Kidney (tissue), 22 donors: ENCODE measurements at places on chromosomes 3 and 15. TPM values are rescaled to one million over a fixed set of nuclear protein-coding genes. Genes with fewer than 3 reads are reported as not detected.

GRCh38 chr3:172543884-172544283 is 20.7 kb upstream of the TNFSF10 start:
- H3K36me3 ChIP-seq = no peaks in the 10 kb centered on the region
- DNase-seq = no peak
- no peaks in the 10 kb centered on the region for H3K27me3 ChIP-seq
- H3K27ac ChIP-seq = no peak overlapping the region
- peaks cover 7% of the 10 kb centered on the region for H3K4me1 ChIP-seq
- no peak overlapping the region for H3K4me3 ChIP-seq

The ALPK3 gene
- 20.2 TPM for total RNA-seq

DNA sequence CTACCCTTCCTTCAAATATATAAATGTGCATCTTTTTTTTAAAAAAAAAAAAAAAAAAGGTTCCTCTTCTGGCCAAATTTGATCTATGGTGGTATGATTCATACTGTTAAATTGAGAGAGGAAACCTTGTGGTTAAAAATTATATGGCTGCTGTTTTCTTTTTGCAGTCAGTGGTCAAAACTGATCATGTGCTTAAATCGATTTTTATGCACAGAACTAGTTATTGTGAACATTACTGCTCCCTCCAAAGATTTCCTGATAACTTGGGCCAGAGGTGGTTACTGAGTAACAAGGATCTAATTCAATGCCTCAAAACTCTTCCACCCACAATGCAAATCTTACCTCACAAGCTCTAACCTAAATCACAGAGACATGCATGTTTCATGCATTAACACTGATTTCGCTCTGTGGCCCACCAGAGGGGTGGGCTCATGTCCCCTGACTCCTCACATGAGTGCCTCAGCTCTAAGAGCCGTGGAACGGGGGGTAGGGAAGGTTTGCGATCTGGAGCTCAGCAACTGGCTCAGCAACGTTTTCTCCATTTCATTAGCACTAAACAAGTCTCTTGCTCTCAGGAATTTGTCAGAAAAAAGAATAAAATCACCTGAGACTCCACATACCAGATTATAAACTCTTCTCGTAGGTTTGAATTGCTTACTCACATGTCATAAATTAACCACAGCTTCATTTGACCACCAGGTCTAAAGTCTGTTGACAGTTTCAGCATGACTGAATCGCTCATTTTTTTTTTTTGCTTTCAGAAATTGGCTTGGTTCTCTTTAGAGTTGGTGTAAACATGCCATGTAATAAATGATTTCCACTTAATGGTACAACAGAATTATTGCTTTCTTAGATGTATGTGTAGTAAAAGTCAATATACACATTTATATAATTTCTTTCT is 280.4 kb downstream of the CD47 start:
- peak overlapping the region; percentile 42 for H3K4me3 ChIP-seq
- peak overlapping the region; percentile 96 for H3K27ac ChIP-seq
- H3K27me3 ChIP-seq = no peaks in the 10 kb centered on the region

DNA sequence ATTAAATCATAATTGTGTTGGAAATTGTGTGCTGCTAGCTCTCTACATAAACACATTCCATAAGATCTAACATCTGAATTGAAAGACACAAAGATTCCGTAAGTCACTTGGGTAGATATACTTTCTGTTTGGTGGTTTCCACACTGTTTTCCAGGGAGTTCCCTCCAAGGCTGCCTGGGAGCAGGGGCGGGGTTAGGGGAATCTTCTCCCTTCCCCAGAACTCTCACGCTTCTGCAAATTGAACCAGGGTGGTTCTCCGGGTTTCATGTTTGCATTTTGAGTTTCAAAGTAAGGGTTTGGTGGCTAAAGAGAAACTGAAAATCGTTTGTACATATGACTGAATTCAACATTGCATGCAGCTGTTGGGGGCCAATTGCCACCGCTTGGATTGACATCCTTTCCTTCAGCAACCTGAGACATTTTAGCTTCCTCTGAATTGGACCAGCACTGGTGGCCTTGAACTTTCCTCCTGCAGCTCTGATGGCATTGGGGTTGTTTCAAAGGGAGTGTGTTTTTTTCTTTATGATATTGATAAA is 192.7 kb upstream of the FEZF2 start:
- no peak for DNase-seq
- H3K27me3 ChIP-seq = no peaks in the 10 kb centered on the region
- H3K4me1 ChIP-seq = no peaks in the 10 kb centered on the region
- H3K27ac ChIP-seq = no peak overlapping the region
- H3K36me3 ChIP-seq = no peaks in the 10 kb centered on the region

- no peaks in the 10 kb centered on the region for H3K4me1 ChIP-seq
- H3K27ac ChIP-seq = no peak overlapping the region
- H3K27me3 ChIP-seq = no peaks in the 10 kb centered on the region
- H3K36me3 ChIP-seq = no peaks in the 10 kb centered on the region
- DNase-seq = no peak
Measured at GRCh38 chr3:98956008-98956407, 54.5 kb upstream of the DCBLD2 start.

The GABRG3 gene
- not detected for total RNA-seq

The RARB gene
- 14.7 TPM for total RNA-seq
